ENCODE measurements at places on chromosomes 5 and 9.
A peak's percentile ranks its signal among the peaks of the same experiment; 100 is the strongest.

DNA sequence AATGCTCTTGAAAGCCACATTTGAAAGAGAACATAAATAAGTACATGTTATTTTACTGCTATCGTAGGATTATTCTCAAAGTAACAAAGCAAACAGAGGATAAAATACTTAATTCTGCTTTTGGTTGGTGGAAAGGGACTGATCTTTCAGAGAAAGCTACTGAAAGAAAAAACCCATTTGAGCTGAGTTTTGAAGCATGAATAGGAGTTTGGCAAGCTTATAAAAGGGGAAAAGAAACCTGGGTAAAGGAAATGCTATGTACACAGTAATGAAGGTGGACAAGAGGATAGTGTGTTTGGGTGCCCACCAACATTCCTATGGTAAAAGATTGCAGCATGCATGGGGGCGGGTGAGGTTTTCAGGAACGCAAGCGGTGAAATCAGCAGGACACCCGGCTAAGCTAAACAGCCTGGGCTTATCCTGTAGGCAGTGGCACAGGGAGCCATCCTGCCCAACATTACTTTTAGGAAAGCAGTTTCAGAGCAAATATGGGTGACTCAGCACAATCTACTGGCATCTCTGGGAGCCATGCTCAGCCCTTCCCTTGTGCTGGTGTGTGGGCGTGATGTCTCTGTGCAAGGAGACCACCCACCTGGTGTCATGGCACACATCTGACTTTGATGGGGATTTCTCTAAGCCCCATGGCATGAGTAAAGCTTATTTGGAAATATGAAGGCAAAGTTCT is 673.9 kb upstream of the KLF4 start:
- no peak for DNase-seq

- DNase-seq, result no peak
Observed at GRCh38 chr5:179301796-179302195, 43.5 kb downstream of the ADAMTS2 start.

DNA sequence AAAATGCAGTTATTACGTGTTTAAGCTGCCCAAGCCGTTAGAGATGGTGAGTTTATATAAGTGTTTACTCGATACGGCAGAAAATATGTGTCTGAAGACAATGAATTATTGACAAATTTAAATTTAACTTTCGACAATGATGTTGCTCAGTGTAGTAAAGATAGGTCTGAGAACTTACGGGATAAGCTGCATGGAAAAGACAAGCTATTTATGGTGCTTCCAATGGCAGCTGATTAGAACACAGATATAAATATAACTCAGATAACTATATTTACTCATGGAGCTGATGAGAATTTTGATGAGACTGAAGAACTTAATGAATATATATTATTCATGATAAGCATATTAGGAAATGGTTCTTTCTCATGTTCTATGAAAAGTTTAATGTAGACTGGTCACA is 139.3 kb downstream of the AUH start:
- no peak for DNase-seq

- DNase-seq, result peak; percentile 74
Observed at GRCh38 chr5:72611118-72611730, 104.0 kb upstream of the ZNF366 start.

DNA sequence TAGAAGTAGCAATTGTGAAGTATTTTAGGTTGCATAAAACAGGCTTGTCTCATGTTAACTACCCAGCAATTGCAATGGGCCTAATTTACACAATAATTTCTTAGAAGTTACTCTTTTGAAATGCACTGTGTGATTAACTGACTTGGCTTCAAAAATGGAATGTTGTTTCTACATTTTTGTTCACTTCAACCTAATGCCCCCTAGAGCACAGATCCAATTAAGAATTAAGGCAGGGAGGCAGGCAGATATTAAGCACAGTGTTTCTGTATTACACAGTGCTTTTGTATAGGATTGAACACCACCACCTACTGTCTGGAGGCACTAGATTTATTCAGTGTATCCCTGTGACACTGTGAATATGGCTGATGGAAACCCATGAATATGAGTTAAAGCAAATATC is 302.1 kb downstream of the FBXL17 start:
- DNase-seq, result no peak

DNA sequence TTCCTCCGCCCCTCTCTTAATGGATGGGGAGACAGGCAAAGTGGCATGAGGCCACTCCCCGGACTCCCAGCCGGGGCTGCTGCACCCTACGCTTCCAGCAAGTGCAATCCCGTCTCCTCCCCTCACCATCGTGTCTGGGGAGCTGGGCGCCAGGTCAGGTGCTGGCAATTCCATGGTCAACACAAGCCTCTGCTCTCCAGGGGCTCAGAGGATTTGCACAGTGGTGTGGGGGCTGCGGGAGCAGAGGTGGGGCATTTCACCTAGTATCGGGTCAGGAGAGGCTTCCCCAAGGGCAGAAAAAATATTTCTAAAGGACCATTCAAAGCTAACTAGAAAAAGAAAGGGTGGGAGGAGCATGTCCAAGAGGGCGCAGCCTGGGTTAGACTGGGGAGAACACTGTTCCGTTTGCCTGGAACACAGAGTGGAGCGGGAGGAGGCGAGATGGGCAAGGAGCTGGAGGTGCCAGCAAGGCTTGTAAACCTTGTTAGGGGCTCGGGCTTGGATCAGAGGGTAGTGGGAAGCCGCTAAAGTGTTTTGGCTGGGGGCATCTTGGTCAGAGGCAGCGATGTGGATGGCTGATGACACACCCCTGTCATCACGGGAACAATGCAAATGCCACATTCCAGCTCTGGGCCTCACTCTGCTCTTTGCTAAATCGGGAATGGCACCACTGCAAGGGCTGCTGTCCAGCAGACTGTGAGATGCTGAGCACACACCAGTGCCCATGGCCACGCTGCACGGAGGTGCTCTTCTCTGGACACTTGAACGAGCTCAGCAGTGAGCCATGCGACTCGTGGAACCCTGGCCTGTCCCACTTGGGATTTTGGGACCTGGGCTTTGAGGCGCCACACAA is 191.7 kb downstream of the CDK5RAP2 start:
- DNase-seq, result no peak

DNA sequence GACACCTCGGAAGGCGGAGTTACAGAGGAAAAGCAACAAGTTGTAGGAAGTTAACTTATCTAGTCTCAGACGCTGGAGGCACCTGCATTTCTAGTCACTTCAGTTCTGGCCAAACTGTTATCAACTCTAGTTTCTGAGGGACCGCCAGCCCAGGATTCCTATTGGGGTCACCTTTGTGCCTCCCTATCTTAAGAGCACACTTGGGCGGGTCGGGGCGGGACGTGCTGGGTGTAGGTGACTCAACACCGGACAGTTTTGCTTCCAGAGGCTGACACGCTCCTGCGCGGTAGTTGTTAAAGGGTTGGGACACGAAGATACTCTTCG is 679 bp upstream of the KDM4C start:
- no peak for DNase-seq

DNA sequence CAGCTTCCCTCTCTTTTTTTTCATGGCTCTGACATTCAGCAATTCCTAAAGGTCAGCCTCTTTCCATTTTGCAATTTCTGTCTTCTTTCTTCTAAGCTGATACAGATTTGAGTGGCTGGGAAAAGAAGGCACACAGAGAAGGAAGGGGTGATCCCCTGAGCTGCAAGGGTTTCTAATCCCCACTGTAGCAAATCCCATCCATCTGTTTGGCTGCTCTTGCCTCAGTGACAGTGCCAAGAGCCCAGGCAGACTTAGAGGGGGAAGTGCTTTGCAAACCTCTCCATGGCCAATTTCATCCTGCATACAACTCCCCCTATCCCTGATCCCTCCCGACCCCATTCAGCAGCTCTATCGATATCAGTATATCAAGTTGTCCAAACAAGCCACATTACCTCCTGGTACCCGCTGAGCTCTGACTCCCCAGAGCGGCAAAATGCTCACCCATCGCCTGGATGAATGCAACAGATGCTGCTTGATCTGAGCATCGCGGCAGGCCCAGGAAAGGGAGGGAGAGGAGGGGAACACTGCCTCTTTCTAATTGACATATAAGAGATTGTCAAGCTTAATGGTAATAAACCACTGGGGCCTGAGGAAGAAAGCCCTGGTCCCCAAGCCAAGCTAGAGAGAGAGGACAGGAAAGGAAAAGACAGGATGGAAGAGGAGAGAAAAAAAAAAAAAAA is 268.9 kb downstream of the ASTN2 start:
- DNase-seq, result no peak

GRCh38 chr9:113409883-113410206 is 630 bp downstream of the POLE3 start:
- DNase-seq, result no peak

Data from transverse colon (tissue), 4 donors.